ENCODE measurements at places on chromosomes 7 and 10.

DNA sequence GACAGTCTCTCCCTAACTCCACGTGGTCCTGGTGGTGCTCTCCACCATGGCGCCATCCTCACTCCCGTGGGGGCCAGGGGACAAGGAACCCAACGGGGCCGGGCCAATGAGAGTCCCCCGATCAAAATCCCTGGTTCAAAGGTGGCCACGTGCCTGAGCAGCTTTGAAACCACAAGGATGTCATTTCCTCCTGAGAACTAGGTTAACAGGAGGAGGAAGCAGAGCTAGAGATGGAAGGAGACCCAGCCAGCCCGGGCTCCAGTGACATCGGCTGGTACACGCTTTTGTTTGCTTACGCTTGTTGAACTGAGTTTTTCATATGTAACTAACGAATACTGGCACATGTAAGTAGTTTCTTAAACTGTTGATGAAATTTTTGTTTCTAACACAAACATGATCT, 61.7 kb downstream of the PRPF18 start:
- no peak for DNase-seq

DNA sequence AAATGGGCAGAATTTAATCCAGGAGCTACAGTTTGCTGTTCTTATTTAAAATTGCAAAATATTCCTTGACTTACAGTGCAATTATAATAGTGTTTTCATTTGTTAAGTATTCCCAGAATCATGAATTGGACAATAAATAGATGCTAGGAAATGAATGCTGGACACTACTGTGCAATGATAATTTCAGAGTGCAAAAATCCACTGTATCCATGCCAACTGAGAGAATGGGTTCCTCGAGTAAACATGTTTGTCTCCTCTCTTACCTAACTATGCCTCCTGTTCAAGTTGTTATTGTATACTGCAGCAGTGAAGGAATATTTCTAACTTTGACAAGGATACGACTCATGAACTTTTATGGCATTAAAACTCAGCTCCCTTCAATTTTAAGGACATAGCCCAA, 1396.3 kb downstream of the GATA3 start:
- DNase-seq = no peak

GRCh38 chr7:45938626-45939302, 17.7 kb upstream of the IGFBP3 start:
- DNase-seq = no peak

DNA sequence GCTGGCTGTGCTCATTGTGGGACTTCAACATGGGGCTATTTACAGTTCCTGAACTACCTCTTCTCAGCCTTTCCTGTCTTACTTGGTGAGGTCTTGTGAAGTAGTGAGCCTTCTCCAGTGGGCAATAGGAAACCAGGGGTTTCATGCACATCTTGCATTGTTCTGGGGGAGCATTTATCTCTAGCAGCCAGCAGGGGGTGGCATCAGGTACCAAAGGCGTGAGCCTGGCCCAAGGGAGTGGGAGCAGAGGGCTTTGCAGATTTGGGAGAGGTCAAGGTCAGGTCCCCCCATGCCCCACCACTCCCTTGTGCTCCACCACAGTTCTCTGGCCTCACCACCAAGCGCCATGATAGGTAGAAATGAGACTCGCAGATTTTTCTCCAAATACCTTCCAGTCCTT, 85.4 kb upstream of the NPTX2 start:
- DNase-seq = no peak

DNA sequence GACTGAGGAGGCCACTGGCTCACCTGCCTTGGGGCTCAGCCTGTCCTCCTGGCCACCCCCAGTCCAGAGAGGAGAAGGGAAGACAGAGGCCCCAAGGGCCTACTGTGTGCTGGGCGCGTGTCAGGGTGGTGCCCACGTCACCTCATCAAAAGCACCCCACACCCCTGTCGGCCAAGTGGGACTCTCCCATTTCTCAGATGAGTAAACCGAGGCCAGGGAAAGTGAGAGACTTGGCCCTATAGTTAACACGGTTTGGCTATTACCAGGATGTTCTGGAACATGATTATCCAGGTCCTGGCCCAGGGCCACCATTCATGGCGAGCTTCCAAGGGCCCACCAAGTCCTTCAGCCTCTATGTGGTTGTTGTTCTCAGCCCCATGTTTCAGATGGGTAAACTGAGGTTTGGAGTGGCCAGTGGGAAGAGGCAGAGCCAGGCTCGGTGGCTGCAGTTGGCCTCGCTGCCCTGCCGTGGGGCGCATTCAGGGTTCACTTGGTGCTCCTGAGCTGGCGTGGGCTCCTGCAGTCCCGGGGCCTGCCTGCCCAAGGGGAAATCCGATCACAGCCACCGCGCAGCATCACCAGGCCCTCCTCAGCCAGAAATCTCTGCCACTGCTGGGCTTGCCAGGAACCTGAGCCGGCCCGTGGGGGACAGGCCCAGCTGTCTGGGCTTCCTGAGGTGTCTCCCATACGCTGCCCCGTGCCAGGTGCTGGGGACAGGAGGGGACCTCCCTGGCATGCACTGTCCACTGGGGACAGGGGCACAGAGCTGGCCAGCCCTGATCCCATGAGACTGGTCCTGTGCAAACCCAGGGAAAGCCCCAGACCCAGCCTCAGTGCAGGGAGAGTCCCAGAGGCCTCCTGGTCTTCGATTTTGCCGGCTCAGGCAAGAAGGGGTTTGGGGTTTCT, 117.7 kb upstream of the TNRC18 start:
- DNase-seq = no peak

DNA sequence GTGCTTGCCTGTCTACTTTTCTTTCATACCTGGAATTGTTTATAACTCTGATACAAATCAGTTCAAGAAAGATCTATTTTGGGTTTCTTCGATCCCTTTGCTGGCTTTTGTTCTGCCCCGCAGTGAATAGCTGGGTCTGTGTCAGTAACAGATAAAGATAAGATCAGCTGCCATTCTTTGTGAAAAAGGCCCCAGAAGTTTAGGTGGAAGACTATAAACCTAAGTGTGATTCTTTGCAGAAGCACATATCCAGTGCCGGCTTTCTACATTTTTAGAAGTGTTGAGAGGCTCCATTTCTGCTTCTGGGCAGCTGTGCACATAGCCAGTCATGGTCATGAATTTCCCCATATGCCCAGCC, 686.4 kb upstream of the C7orf33 start:
- no peak for DNase-seq

GRCh38 chr7:150860291-150860977, 8.1 kb downstream of the AOC1 start:
- DNase-seq = no peak

DNA sequence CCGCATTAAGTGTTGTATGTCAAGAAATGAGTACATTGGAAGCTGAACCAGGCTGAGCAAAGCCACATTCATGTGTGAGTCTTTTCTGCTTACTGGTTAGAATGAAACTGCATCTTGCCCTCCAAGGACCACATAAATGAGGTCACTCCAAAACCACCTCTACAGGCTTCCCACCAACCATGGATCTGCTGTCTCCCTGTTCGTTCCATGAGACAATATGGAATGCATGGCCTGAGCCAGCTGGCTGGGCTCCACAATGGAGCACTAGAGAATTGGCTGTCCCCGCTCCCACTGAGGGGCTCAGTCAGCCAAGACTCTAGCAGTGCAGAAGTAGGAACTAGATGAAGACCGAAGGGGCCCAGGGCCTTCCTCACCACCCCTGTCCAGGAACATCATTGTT, 120.8 kb downstream of the TNS3 start:
- DNase-seq = no peak

- no peak for DNase-seq
Observed at GRCh38 chr10:16386855-16387254, 50.0 kb upstream of the PTER start.

- peak; percentile 72 for DNase-seq
Observed at GRCh38 chr7:116633131-116633988, 38.6 kb upstream of the MET start.

Measured in fibroblast of gingiva (primary cell).